ENCODE measurements at places on chromosomes 11 and 22.

DNA sequence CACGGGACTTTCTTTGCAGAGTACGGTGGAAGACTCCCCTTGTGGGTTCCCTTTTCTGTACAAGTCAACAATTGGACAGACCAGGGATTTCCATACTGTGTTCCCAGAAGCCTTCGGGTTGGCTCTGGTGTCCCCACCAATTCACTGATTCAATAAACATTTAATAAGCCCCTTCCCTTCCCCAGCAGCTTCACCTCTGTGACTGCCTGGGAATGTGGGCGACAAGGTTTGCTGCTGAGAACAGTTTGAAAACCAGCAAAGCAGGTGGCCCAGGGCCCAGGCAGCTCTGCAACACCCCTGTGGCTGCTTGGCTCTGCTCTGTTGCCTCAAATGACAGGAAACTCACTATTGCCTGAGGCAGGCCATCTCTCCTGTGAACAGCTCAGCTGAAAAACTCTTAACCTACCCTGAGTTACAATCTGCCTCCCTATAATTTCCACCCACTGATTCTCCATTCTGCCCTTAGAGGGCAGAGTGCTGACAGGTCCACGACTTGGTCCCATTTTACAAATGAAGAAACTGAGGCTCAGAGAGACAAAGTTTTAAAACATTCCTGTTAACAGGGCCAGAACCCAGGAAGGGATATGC is 10.4 kb downstream of the ADORA2A start:
- peak; percentile 64 for DNase-seq

DNA sequence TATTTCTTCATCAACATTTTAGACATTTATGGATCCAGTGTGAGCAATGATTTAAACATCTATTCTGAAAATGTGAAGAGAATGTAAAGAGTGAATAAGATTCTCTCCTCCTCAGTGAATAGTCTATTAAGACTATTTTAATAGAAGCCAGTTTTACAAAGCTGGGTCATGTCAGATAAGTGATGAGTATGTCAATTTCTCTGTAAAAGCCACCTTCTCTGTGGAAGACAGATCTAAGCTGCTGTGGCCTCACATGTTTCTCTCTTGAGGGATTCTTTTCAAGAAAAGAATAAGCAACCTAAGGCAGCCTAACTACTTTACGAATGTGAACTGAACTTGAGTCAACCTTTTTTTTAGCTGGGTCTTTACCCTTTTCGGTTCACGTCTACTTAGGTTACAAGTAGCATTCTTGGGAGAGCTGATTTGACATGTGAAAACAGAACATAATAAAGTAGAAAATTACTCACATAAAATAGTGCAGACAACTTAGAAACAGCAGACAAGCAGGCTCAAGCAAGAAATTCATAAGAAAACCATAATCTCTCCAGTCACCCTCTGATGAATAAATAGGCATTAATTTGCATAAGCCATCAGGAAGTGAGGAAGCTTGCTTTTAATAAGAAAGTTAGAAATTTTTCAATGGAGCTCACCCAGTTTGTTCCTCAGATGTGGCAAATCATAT is 9.9 kb downstream of the CTSC start:
- DNase-seq: no peak

DNA sequence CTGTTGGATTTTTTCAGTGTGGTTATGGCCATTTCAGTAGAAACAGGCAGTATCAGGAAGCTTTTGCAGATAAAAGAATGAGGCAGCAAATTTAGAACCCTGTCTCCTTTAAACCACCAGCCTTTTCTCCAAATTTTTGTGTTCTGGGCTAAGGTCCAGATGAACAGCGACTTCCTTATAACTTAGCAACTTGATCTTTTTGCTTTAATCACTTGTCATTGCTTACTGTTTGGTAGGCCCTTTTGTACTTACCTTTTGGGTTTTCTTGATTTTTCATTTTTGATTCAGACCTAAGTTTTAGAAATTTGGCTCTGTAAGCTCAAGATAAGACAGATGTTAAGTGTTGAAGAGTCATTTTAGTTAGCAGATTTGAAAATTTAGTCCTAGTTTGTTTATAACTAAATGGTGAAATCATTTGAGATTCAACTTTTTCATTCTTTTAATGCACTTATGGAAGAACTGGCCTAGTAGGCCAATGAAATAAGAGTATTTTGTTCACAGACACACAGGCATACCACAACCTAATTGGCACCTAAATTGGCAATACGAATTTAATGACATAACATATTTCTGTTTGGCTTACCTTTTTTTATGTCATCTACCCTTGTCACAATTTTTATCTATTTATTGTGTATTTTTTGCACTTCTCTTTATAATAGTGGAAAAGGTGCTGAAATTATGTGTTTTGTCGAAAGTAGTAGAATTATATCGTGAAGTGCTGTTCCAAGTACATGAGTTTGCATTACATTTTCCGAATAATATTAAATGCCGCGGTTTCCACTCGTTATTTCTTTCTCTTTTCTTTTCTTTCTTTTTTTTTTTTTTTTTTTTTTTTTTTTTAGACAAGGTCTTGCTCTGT is 2.1 kb downstream of the RTN3 start:
- no peak for DNase-seq

DNA sequence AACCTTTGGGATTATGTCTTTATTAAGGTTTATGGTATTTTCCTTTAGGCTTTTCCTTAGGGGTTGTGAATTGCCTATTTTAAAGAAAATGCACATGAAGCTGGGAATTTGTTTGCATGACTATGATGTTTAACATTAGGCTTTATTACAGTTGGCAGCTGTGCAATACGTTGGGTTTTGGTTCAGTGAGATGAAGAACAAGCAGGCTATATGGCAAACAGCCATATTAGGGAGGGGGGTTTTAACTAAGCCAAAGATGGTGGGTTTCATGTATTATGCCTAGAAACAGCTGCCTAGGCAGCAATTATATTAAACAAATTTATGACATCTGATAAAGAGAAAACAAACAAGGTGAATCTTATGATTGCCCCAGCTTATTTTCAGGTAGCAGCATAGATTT is 880.8 kb downstream of the FAM181B start:
- DNase-seq: no peak

DNA sequence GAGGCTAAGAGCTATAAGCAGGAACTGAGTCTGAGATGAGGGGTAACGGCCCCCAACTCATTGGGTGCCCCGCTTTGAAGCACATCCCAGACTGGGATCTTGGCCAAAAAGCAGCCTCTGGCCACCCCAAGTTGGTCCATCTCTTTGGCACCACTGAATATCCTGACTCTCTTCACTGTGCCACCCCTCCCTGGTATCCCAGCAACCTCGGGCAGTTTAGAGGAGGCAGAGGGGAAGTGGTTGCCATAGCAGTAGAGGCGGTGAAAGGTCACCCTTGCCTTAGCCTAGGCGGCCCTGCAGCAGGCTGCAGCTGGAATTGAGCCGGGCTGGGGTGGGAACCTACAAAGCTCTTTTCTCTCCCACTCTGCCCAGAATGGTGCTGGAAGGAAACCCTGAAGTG is 1.1 kb downstream of the PELI3 start:
- no peak for DNase-seq

- DNase-seq: no peak
These were observed 64.9 kb upstream of the BIRC3 start for GRCh38 chr11:102252339-102252891.

DNA sequence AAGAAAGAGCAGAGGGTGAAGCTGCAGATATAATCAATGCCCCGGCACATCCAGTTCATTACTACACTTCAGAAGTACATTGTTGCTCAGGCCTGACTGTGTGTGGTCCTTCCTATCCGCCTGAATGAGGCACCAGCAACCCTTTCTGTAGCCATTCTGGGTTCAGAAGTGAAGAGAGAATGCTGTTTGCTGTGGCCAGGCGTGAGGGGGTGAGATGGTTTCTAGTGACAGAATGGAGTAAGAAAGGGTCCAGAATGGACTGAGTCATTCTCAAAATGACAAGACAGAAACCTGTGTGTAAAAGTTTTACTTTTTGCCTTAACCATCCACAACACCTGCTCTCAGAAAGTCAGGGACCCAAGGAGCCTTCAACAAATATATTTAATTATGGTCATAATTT is 334.8 kb downstream of the GUCY1A2 start:
- no peak for DNase-seq

DNA sequence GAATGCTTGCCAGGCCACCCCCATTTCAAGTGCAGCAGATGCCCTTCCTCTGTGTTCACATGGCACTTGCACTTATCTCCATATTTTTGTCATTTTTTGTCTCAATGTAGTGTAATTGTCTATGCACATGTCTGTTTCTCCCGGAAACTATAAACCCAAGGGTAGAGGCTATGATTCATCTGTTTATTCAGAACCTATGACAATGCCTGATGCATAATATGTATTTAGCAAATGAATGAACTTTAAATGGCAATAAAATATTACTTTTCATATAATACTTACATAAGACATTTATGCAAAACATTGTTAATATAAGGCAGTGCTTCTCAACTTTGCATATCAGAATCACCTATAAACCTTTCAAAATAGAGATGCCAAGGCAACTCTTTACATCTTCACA is 6.7 kb downstream of the PAK1 start:
- no peak for DNase-seq

DNA sequence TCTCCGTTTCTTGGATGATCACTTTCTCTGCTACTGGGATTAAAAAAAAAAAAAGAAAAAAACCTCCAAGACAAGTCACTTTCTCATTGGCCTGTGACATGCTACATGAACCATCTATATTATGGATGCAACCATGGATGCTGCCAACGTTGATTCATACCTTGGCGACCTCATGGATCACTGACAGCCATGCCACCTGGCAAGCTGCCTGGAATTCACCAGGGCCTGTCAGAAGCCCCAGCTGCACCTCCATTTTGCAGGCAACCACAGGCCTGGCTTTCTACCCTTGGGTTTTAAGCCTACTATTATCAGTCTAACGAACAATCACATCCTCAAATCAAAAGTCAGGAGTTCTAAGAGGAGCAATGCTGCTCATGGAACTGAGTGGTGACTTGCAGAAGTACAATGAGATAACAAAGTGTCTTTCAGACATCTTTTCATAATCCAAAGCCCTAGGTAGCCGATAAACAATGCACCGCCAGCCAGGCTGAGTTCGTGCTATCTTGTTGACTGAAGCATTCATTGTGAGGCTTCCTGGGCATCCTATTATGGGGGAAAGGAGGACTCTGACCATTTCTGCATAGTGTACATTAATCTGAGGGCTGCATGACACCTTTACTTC is 48.0 kb upstream of the CADM1 start:
- no peak for DNase-seq

DNA sequence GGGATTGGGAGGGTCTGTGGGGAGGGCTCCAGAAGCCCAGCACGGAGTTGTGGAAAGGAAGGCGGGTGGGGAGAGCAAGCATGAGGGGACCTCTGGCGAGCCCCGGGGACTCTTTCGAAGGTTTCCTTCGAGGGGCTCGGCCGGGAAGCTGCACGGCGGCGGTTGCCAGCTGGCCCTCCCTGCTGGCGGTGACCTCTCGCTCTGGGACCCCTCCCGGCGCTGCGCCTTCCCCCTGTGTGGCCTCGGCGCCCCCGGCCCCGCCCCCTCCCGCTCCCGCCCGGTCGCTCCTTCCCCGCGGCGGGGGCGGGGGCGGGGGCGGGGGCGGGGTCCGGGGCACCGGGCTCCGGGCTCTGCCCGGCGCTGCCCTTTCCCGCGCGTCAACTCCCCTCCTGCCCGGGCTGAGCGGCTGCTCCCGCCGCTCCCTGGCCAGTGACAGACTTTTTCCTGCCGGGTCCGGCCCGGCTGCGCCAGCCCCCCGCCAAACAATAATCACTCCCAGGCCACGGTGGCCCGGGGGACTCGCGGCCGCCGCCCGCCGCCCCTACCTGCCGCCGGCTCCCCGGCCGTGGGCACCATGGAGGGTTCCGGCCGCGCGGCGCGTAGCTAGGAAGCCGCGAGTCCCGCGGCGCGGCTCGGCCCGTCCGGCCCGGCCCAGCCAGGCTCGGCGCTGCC is 941 bp downstream of the CLCF1 start:
- DNase-seq: no peak

- peak; percentile 23 for DNase-seq
These were observed 2.3 kb upstream of the DUSP8 start for GRCh38 chr11:1574238-1574932.

DNA sequence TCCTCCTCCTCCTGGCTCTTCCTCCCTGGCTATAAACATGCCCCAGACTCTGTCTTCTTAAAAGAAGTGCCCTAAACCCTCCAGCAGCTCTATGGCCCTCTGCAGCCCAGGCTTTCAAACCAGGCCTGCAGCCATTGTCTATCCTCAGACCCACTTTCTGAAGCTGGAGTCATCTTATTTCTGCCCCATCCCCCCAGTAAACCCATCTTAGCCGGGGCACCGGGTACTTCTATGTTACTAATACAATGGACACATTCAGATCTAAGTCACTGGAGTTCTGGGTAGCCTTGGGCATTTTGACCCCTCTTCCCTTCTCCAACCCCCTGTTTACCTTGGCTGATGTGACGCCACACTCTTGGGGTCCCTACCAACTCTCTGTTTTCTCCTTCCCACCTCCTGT is 29.7 kb upstream of the CACNG2 start:
- DNase-seq: no peak

DNA sequence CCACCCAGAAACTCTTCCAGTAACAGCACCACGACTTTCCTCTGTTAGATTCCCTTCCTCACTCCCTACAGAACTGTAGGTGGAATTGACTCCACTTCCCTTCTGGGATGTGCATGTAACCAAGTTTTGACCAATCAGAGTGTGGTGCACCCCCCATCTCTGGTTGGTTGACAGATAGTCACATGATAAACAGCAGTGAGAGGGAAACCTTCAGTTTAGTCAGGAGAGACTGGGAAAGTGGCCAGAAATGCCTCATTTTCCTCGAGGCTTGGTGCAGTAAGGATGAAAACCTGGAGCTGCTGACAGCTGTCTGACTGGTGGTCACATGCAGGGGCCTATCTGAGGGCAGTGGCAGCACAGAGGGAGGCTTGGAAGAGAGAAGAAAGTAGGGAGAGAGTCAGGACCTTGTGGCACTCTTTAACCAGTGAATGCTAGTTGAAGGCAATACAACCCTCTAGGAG is 67.3 kb upstream of the GRK3 start:
- peak; percentile 35 for DNase-seq

DNA sequence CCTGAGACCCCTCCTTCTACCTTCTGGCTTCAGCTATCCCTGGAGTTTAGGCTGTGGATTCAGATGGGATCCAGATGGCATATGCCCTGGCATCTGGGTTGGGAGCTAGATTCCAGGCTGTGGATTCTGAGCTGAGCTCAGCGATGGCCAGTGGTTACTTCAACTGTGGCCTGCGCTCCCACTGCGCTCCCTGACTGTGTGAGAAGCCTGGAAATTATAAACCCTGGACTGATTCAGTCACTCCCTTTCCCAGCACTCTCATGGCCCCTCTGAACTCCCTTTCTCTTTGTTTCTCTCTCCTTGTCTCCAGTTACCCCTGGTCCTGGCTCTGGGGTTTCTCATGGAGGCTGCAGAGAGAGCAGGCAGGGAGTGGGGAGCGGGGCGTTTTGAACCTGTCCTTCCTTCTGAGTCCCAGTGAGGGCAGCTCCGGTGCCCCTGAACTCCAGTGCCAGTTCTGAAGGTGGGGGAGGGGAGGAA is 4.8 kb downstream of the ARHGEF17 start:
- no peak for DNase-seq

DNA sequence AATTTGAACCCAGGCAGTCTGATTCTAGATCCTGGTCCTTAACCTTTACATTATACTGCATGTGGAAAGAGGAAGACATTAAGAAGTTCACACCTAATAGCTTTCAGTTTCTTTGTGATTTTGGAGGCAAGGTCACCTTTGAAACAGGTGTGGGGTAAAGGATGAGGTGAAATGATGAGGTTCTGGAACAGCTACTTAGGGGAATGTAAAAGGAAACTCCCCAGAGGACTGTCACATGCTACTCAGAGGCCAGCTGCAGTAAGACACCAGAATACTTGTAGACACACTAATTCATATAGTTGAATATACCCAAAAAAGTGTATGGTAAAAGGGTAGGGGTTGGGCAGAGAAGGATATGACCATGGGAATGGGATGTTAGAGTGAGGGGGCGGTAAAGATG is 5.4 kb downstream of the APIP start:
- DNase-seq: no peak
